GM12892 (cell line): ENCODE measurements at places on chromosomes 5 and 9.

DNA sequence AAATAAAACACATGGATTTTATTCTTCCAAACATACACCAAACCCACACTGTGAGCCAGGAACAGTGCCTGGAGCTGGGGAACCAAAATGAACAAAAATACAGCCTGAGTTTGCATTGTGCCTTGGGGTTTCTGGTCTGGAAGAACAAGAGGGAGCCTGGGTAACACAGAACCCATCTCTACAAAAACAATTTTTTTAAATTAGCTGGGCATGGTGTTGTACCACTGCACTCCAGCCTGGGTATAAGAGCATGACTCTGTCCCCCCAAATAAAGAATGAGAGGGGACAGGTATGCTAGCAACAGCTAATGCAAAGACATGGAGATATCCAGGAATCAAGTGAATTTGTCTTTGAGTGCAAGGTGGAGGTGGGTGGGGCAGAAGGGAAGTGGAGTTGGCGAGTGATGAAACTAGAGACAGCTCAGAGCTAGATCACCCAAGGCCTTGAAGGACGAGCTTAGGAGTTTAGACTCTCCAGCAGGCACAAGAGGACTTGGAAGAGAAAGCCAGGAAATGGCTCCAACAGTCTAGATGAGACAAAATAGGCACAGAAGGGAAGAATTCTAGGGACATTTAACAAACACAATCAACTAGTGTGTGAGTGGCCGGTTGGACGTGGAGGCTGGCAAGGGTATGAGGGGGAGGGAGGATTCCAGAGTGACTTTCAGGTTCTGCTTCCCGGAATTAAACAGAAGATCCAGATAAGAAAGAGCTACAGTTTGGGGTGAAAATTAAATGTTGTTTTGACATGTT is 47.4 kb downstream of the FNBP1 start:
- DNase-seq = no peak

- DNase-seq = peak; percentile 71
Observed at GRCh38 chr9:137064027-137064879, 6.1 kb downstream of the SAPCD2 start.

DNA sequence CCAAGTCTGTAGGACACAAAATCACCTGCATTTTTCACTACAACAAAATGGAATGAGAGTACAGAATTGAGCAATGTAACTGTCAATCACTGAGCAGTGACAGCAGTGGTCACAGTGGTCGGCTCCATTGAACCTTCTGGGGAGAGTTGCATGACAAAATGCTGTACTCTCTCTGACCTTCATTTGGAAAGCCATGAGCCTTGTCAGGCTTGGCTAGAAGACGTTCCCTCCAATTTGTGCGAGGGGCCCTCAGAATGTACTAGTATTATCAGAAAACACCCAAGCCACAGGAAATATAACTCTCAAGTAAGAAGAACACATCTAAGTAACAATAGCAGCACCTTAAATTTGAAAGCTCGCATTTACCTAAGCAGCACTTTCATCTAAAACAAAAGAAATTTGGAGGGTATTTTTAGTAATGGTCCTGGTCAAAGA is 425.6 kb upstream of the MEF2C start:
- no peak for DNase-seq

DNA sequence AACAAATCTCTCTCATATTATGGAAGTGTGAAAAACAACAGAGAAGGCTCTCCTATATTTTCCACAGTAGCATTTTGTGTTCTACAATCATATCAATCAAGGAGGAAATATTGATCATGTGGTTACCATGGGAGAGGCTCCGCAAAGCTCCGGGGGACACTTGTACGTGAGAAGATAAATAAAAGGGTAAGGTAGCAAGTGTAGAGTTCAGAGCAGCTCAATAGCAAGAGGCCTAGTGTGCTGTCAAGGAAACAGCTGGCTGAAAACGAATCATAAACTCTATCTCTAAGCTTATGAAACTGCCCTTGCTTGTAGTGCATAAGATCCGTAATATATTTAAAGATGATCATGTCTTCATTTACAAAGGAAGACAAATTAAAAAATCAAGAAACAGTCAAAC is 57.5 kb downstream of the CDH18 start:
- DNase-seq = no peak

GRCh38 chr9:95801797-95802196 is 73.7 kb upstream of the ERCC6L2 start:
- no peak for DNase-seq

DNA sequence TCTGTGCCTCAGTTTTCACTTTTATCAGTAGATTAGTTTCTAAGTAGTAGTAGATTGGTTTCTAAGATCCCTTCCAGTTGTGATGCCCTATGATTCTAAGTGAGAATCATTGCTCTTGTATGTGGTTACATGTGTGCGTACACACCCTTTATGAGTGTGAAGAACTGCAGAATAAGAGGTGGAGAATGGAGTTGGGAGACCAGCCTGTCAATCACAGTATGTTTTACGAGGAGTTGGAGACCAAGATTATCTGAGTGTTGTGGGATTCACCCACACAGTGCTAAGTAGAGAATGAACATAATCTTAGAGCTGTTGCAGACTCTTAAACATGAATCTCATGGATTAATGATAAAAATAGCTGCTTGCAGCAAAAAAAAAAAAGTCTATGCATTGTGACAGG is 37.6 kb downstream of the KIF24 start:
- no peak for DNase-seq

DNA sequence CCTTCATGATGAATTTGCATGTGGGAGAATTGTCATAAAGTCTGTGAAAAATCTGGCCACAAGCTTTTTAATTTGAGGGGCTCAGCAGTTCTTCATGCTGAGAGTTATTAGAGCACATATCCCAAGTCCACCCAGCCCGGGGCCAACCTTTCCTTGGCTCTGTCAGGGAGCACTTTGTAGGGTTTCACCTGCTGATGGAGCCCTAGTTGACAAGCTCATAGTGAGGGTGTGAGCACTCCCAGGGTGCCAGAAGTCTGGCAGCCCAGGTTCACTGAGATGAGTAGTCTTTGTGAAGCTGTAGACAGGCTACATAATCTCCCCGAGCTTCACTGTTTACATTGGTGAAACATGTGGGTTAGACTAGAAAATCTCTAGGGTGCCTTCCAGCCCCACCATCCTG is 97.2 kb upstream of the NREP start:
- no peak for DNase-seq

DNA sequence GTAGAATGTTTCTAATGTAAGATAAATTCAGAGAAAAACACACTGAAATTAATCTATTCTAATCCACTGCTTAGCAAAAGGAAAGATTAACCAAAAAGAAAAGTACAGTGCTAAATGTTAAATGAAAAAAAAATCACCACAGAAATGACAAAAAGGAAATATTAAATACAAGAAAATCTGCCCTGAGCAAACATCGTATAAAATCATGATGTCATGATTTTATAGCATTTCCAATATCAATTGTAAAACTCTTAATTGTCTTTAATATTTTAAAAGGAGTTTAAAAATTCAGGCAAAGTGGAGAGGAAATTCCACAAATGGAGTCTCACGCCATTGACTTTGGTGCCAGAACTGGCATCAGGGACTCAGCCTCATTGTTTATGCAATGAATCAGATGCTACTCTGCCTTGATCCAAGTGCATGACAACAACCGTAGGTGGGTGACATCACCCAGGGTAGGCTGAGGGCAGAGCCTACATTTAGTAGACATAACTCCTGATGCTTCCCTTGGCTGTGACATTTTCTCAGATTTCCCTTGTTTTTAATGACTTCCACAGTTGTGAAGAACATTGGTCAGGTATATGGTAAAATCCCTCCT is 696.8 kb downstream of the SEMA5A start:
- no peak for DNase-seq

GRCh38 chr5:162091336-162091735 is 23.8 kb downstream of the GABRG2 start:
- DNase-seq = no peak

DNA sequence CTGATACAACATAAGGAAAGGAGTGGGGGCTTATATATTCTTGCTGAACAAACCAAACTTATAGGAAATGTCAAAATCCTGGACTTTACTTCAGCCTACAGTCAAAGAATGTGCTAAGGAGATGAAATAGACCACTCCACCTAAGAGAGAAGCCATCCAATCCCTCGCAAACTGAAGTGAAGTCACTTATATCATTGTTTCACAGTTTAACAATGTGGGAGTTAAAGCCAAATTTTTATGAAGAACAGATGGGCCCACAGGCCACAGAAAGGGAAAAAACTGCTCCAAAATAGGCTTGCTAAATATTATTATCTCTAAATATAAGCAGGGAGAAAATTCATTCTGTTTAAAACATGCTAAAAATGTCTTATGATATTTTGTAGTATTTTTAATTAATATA is 233.3 kb downstream of the GAS1 start:
- DNase-seq = no peak

- no peak for DNase-seq
Observed at GRCh38 chr5:94694671-94695070, 76.2 kb downstream of the SLF1 start.

GRCh38 chr5:5633579-5633978 is 211.1 kb downstream of the ICE1 start:
- DNase-seq = no peak

- no peak for DNase-seq
Observed at GRCh38 chr5:66639037-66639436, 42.8 kb downstream of the MAST4 start.

DNA sequence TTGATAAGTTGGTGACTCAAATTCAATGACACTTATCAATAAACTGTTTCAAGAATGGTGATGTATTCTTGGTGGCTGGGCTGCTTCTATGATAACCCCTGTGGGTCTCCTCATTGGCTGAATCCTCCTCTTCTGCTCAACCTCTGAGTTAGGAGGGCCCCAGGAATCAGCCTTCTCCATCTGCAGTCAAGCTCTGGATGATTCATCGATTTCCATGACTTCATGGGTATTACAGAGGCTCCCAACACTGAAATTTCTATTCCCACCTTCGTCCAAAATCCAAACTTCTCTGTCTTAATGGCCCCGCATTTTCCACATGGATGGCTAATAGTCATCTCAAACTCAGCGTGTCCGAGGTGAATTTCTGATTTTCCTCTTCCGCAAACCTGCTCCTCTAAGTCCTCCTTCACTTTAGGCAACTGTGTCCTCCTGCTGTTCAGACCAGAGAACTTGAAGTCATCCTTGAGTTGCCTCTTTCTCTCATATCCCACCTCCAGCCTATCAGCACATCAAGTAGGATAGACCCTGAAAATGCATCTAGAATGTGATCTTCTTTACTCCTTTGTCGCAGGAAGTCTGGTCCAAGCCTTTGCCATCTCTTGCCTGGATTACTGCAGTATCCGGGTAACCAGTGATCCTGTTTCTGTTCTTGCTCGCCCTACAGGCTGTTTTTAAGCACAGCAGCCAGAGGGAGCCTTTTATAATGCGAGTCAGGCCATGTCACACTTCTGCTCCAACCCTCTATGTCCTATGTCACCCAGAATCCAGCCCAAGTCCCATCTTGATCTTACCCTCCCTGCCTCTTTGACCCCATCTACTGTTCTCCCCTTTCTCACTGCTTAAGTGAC is 41.4 kb upstream of the IL7R start:
- no peak for DNase-seq

- no peak for DNase-seq
Observed at GRCh38 chr5:149770236-149770635, 40.1 kb downstream of the PPARGC1B start.

DNA sequence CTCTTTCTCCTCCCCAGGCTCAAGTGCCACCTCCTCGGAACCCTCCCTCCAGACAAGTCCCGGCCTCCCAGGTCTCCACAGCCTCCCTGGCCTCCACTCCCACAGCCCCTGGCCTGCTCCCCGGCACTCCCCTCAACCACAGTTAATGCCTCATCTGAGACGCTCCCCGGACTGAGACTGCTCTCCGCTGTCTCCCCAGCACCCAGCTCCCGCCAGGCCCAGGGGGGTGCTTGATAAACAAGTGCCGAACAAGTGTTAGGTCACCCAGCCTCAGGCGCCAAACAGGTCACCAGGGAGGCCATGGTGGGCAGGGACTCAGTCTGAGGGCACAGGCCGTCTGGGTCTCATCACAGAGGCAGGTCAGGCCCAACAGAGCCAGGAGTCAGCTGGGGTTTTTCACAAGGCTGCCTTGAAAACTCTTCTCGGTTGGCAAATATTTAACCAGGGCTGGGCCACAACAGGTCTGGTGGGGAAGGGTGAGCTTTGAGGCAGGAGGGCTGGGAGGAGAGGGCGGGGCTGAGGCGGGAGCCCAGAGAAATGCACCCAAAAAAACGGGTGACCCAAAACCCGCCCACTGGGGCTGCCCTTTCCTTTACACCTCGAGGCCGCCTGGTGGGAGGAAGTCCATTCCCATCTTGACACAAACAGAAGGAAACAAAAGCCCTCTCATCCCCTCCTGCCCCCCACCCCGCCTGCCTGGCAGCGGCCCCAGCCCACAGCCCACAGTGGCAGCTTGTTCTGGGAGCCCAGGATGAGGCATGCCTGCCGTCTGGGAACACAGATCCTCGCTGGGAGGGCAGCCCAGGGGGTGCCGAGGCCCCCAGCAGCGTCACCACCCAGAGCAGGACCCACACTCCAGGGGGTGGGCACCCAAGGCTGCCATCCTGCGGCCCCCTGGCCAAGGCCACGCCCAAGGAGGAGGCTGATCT is 66.6 kb upstream of the STXBP1 start:
- DNase-seq = no peak

GRCh38 chr5:77390221-77390620 is 101.9 kb downstream of the WDR41 start:
- DNase-seq = no peak

GRCh38 chr5:24353611-24354010 is 291.2 kb downstream of the CDH10 start:
- no peak for DNase-seq

DNA sequence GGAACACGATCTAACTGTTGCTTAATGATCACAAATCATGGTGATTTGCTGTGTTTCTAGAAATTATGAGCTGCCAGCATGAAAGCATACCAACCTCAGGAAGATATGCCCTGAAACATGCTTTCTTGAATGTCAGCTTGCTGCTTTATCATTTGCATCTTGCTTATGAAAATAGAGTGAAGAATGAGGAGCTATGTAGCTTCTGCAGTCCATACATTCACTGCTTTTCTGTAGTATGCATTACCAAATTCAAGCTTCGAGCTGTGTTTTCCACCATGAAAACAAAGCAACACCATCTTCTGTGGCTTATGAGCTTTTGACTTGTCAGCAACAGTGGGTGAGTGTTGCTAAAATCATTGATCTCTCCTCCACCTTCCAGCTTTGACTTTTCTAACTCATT is 16.5 kb downstream of the F2RL2 start:
- DNase-seq = no peak

- no peak for DNase-seq
Observed at GRCh38 chr5:116650964-116651363, 76.3 kb upstream of the SEMA6A start.
